Activated naive CD8-positive, alpha-beta T cell treated with anti-CD3 and anti-CD28 coated beads for 36 hours (primary cell): ENCODE measurements at places on chromosomes 1 and 21.

DNA sequence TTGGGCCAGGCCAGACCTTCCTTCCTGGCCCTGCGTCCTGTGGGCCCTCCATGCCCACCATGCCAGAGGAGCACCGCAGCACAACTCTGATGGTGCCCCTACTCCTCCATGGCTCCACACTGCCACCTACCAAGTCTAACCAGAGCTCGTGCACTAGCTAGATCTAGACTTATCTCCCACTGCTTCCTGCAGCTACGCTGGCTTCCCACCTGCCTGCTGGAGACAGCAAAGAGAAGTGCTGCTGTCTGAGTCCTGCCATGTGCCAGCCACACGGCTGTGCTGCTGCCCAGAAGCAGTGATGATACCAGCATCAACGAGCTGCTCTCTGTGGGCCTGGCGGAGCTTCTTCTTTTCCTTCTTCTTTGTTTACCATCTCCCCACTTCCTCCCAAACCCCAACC is 4.5 kb downstream of the GUCA2B start:
- no peak for DNase-seq

- no peak for DNase-seq
Observed at GRCh38 chr1:162285149-162285561, 91.5 kb downstream of the SPATA46 start.

DNA sequence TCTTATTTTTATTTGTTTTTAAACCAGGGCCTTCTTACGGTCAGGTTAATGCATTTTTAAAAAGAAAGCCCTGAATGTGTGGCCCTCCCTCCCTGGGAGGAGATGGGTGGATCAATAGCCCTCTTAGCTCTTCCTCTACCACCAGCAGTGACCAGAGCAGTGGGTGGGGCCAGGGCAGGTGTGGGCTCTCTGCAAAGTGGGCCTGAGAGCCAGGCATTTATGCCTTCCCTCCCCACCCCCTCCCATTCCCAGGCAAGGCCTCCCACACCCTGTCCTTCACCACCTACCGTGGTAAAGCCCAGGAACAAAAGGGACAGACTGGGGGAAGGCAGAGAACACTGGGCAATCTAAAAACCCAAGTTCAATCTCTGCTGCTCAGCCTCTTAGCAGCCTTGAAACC is 63.9 kb downstream of the SSBP3 start:
- DNase-seq, result no peak

DNA sequence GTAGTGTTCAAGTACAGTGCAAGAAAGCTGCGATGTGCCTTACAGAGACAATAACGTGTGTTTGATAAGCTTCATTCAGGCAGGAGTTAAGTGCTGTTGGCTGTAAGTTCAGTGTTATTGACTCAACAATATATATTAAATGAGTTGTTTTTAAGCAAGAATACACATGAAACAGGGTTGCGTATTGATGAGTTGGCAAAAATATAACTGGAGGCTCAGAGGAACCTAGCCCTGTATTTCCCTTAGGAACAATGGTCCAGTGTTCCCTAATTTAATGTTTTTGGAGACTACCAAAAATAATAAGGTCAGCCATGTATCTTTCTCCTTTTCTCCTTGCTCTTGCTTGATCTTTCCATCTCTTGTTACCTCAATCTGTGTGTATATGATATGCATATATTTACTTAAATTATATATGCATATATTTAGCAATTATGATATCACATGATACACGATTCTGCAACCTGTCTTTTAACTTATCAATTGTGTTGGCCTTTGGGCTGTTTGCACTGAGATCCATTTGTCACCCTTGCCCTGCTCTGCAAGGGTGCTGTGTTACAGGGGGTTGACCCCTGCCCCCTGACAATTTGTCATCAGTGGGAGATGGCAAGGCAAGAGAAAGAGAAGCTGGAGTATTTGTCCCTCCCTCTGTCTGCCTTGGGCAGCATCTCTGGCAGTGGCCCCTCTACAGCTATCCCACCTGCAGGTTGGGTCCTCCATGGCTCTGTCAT is 109.7 kb downstream of the FGGY start:
- no peak for DNase-seq

DNA sequence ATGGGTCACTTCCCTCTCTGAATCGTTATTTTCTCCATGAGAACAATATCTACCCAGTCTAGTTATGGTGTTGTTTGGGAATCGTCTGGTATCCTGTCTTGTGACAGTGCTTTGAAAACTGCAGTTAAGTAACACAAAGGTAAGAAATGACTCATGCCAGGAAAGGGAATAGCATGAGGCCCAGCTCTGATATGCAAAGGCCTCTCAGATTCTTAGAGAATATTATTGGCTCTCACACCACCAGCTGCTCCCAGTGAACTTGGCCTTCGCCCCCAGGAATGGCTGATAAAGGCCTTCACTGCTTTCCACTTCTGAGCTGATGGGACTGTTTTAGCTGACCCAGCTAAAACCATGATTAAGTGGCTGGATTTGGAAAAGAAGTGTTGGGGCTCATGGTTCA is 27.1 kb downstream of the NEK2 start:
- DNase-seq, result no peak

DNA sequence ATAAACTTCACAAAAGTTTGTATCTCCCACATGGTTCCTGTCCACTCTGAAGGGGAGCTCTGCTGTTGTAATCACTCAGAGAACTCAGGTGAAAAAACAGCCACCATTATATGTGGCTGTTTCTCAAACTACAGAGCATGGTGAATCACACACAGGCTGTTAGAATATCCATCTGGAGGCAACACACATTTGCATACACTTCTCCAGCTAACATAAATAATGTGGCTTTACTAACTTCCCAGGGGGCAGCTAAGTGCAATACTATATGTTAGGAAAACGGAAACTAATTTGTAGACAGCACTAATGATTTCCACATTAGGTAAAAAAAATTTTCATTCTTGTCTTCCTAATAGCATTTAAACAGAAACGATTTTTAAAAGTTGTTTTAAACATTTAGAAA is 49.3 kb downstream of the PTGFR start:
- no peak for DNase-seq

DNA sequence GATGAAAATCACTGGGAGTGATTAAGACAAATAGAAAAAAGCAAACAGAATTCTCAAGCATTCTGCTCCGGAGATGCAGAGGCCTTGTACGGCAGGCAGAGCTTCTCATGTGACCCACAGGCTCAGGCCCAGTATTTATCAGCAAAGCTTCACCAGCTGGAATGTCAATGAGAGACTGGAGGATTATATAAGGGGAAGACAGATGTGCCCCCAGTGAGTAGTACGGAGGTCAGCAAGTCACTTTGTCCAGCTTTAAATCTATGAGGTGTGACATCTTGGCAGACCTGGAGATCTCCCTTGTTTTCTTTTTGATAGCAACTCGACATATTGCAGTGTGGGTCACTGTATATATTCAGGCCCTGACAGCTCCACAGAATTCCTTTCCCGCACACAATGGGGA is 106.8 kb downstream of the HHIPL2 start:
- DNase-seq, result no peak

- no peak for DNase-seq
Observed at GRCh38 chr1:12244078-12244477, 14.2 kb downstream of the VPS13D start.
